ENCODE measurements at places on chromosomes 16 and 17. TPM values are rescaled to one million over a fixed set of nuclear protein-coding genes. Genes with fewer than 3 reads are reported as not detected.

Gene HLF
- total RNA-seq: 0.70 TPM

Gene PLD6
- total RNA-seq: 1.3 TPM

Gene RNF167
- 96.5 TPM for total RNA-seq

GRCh38 chr17:78787444-78787843 lies 5.4 kb upstream of the CYTH1 start:
- no peak for DNase-seq

- no peak for DNase-seq
These were observed 5.0 kb downstream of the ICAM2 start for GRCh38 chr17:64015447-64015846.

- DNase-seq: no peak
These were observed 39.2 kb upstream of the PRSS54 start for GRCh38 chr16:58333985-58334384.

Measured in left colon (tissue), 2 donors.